ENCODE measurements at places on chromosomes 6 and 20.

- no peak for DNase-seq
Measured at GRCh38 chr20:513429-513828, 30.2 kb downstream of the CSNK2A1 start.

- DNase-seq, result no peak
Measured at GRCh38 chr6:135149376-135149775, 31.7 kb upstream of the MYB start.

GRCh38 chr6:52503323-52503747 is 73.5 kb downstream of the TRAM2 start:
- DNase-seq, result no peak

DNA sequence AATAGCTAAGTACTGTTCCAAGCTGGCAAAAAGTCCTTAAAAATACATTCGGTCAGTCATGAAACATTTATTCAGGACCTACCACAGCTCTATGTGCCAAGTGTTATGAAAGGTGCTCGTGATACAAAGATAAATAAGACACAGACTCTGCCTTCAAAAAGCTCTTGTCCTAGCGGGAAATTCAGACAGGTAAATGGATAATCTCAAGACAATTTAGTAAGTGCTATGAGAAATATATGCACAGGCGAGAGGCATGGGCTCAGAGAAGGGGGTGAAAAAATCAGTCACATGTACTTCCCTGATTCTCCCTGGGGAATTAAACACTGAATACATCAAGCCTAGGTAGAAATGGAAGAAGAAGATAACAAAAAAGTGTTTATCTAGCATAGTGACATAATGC is 49.8 kb upstream of the HEY2 start:
- DNase-seq, result peak; percentile 51

DNA sequence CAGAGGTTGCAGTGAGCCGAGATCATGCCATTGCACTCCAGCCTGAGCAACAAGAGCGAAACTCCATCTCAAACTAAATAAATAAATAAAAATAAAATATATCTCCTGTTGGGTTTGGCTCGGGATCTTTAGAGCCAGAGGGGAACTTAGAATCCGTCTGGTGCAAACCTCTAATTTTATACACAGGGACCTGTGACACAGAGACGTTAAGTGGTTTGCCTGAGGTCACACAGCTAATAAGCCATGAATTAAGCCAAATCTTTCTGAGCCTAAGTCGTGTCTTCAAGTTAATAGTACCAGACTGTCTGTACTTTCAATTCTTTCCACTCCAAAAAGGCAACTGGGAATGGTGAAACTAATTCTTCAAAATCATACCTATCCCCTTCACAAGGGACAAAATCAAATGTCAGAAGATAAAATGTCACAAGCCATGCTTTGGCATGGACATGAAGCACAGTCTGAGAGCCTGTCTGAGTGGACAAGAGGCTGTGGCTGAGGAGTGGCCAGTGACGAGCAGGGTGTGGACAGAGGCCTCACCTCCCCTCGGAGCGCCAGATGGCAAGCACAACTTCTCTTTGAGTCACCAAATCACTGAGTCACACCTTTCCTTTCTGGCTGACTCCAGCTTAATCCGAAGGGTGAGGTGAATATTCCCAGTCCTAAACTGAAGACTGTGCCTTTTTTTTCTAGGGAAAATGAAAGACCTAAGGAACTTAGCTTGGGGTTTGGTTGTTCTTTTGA is 177.4 kb downstream of the TFAP2A start:
- DNase-seq, result no peak

DNA sequence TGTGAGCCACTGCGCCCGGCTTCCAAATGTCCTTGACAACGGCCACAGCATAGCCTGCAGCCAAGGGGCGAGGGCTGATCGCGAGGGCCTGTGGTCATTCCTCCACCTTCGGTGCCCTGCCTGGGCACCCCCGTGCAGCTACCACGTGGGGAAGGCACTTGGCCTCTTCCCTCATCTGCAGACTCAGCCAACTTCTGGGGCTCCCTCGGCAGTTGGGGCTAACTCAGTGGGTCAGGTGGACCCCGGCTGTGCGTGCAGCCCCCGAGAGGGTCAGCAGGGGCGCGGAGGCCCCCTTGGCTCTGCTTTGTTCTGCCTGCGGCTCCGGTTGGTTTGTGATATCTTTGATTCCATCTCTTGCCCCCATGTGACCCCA is 52.9 kb upstream of the BHLHE23 start:
- no peak for DNase-seq

GRCh38 chr6:145850671-145851070 is 36.1 kb upstream of the FBXO30 start:
- no peak for DNase-seq

GRCh38 chr20:21315138-21315537 is 12.0 kb downstream of the XRN2 start:
- no peak for DNase-seq

GRCh38 chr6:90595854-90596253 is 9.0 kb upstream of the MAP3K7 start:
- no peak for DNase-seq

DNA sequence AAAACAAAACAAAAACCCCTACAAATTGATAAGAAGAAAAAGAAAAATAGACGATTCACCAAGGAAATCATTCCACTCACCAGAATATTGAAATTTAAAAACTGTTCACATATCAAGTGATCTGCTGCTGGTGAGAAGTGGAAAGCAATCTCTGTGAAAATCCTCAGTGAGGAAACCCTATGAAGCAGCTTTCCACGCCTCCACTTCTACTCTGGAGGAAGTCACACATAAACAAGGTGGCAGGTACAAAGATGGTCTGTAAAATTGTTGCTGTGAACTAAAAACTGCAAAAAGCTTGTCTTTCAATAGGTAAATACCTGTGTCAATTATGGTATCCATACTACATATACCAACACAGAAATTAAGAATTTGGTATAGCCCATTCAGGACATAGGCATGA is 18.5 kb downstream of the CD164 start:
- DNase-seq, result no peak

- no peak for DNase-seq
Measured at GRCh38 chr6:10956776-10957175, 69.9 kb downstream of the SYCP2L start.

- DNase-seq, result no peak
Measured at GRCh38 chr6:14178083-14178445, 60.5 kb downstream of the CD83 start.

- DNase-seq, result no peak
Measured at GRCh38 chr6:161401587-161402309, 127.9 kb upstream of the AGPAT4 start.

DNA sequence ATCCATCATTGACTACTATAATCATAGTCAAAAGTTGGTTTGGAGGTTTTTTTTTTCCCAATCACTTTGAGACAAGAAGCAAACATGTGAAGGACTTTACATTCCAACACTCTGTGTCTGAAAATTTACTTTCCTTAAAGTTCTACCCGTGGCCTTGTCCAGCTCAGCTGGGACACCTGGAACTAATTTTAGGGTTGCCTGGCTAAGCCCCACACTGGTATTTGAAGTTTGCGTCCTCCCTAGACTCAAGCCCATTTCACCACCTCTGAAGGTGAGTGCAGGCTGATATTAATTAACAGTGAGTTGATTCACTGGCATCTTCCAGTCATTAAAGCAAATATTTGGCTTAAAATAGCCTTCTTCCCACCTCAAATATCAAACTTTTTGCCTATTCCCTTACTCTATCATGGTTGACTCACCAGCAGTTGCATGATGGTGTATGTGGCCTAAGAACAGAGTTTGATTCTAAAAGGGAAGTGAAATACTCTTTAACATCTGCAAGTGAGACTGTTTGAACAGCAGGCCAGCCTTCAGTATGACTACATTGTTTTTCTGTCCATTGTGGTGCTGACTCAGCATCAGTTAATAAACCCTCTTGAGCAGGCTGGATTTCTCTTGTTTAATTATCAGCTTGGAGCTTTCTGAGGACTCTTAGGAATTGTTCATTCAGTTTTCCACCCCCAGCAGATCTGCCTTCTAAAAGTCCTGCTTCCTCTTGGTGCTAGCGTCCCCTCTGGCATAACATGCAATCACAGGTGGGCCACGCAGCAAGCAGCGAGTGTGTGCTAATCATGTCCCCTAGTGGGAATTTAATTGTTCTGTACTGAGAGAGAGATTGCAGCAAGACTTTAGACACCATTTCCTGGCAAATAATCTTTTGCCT is 1.8 kb upstream of the PRDM1 start:
- peak; percentile 64 for DNase-seq

GRCh38 chr6:28657381-28657768 is 131.7 kb downstream of the GPX5 start:
- peak; percentile 5 for DNase-seq

GRCh38 chr20:9985773-9986172 is 49.0 kb upstream of the ANKEF1 start:
- DNase-seq, result no peak

- peak; percentile 63 for DNase-seq
Measured at GRCh38 chr6:121435444-121436069, at the start of gene GJA1. Gene GJA1, plus strand, starts transcription at chr6:121435646. Its CDS starts 11,202 bp downstream, at chr6:121446848.

GRCh38 chr6:14516956-14517355 is 399.4 kb downstream of the CD83 start:
- no peak for DNase-seq

Data from pons (tissue), 1 donor.